ENCODE measurements at places on chromosomes 2 and 18.
A peak's percentile ranks its signal among the peaks of the same experiment; 100 is the strongest.

DNA sequence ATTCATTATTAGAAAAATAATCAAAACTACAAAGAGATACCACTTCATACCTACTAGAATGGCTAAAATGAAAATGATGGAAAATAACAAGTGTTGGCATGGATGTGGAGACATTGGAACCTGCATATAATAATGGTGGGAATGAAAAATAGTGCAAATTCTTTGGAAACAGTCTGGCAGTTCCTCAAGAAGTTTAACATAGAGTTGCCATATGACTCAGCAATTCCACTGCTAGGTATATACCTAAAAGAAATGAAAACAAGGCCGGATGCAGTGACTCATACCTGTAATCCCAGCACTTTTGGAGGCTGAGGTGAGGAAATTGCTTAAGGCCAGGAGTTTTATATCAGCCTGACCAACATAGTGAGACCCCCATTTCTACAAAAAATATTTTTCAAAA lies 41.6 kb upstream of the ACYP2 start:
- DNase-seq = no peak

DNA sequence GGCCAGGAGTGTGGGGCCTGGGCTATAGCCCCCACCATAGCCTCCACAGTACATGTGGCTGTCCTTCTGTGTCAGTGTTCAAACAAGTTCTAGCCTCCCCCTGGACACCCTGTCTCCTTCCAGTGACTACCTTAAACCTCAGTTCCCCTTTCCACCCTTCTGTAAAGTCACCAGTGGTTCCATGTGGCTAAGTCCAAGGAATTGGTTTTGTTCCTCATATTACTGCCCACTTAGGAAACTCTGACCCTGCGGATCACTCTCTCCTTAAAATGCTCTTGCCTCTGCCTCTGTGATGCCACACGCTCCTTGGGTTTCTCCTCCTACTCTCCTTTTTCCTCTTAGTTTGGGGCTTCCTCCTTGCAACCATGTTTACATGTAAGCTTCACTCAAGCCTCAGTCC lies 27.8 kb upstream of the REL start:
- no peak for DNase-seq

GRCh38 chr2:202172439-202173211 lies 65.8 kb downstream of the SUMO1 start:
- no peak for DNase-seq

DNA sequence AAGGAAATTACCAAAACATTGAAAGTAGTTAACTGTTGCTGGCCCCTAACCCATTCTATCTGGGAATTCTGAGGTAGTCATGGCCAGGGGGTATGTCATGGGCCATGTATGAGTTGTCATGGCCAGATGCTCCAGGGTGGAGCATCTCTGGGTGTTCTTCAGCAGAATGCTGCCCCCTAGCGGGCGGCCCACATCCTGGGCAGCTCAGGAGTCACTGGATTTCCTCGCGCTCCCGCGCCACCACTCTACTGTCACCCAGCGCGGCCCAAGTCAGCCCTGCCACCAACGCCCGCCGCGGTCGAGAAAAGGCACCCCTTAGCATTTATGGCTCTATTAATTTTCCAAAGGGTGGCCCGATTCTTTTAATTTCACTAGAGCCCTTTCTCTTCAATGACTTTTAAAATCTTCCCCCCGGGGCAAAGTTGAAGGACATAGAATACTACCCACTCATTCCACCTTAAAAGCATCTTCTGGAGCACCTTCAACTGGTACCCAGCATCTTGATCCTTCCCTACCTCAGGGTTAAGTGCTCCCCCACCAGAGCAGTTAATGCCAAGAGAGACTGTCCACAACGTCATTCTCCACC lies 41.6 kb downstream of the PKDCC start:
- peak; percentile 83 for DNase-seq

GRCh38 chr2:27596627-27597026 lies 13.8 kb downstream of the ZNF512 start:
- no peak for DNase-seq

GRCh38 chr18:35114305-35114704 lies 73.1 kb downstream of the MAPRE2 start:
- DNase-seq = no peak

DNA sequence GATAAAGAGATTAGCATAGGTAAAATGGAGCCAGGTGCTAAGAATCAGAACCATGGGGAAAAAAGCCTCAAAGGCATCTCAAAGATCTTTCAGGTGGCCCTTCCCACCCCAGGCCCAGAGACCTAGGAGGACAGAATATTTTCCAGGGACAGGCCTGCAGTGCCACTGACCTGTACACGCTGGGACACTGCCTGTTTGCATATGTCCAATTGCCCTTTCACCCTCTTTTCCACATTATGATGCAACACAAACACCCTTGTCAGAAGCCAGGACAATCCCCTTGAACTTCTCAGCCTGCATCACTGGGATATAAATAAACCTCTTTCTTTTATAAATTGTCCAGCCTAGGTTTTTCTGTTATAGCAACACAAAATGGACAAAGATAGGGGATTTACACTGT lies 419.1 kb downstream of the TRIB2 start:
- no peak for DNase-seq

GRCh38 chr2:68110102-68110501 lies 47.3 kb upstream of the C1D start:
- peak; percentile 16 for DNase-seq

DNA sequence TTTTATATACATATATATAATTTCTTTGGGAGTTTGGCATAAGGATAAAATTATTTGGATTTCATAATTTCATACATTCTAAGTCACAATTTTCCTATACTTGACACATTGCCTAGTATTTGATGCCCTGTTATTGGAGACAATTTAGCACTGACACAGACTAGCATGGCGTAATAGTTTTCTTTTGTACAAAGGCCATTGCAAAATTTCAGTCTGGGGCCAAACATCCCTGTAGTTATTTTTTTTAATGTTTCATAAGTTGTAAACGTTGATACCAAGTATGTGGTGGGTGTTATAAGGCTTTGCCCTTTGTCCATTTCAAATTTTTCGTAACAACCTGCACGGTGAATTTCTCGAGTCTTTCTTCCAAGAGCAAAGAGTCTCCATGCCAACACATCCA lies 95.7 kb upstream of the NRP2 start:
- DNase-seq = no peak

- no peak for DNase-seq
These were observed 66.4 kb downstream of the LINC00305 start for GRCh38 chr18:64082513-64082912.

- no peak for DNase-seq
These were observed 207.5 kb downstream of the STK39 start for GRCh38 chr2:168039881-168040280.

GRCh38 chr2:58515827-58516573 lies 274.9 kb upstream of the FANCL start:
- peak; percentile 4 for DNase-seq

DNA sequence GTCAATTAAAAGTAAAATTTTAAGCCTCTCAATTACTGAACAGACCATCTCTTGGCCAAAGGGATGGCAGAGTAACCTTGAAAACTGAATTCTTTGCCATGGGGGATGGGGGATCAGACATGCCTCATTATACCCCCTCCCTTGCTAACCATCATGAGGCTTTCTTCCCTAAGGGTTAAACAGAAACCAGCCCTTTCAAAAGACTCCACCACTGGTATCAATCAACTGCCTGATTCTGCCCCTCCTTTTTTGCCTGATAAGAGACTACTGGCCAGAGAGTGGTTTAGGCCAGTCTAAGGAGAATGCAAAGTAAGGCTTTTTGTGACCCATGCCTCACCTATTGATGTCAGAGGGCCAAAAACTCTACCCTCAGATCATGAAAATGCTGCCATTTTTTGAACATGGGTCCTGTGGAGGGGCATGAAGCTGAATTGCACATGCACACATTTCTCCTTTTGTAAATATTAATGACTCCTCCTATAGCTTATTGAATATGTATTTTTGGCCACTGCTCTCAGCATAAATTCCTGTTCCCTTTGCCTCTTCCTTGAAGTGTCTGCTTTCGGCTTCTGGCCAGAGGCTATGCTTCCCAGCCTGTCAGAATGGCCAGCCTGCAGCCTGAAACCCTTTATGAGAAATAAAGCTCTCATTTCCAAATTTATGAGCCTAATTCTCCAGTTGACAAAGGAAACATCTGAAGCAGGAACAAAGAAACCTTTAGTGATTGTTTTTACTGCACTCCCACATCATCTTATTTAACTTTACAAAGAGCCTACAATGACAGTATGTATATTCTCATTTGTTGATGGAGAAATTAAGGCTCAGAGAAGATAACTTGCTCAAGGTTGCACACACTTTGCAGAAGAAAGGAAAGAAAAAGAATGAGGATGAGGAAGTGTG lies 270.7 kb upstream of the CELF4 start:
- no peak for DNase-seq

DNA sequence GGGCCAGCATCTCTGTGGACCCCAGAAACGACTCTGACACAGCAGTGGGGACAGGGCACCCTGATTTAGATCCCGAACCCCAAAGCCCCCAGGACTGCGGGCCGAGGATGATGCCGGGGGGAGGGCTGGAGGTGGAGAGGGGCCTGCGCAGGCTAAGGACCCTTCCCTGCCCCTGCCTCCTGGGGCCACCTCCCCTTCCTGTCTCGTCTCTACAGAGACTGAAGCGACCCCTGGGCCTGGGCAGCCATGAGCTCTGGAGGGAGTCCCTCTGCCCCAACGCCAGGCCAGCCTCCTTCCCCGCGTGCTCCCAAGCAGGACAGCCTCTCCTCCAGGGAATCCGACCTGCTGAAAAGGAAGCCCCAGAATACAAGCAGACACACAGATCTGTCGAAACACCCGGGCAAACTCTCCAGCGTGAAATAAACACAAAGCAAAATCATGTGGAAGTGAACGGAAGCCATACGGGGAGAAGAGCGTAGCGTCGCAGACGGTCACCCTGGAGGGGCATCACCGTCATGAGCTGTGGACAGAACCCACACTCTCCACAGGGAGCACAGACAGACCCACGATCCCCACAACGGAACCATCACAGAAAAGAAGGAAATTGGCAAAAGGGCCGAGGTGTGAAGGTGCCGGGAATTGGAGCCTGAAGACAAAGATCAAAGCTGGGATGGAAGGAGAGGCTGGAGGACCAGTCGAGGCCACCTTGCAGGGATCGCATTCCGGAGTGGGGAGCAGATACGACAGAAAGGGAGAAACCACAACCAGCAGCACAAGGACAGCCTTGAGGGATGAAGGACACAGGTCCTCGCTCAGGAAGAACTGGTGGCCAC lies 51.0 kb upstream of the CTDP1 start:
- no peak for DNase-seq

- no peak for DNase-seq
These were observed 38.6 kb upstream of the ASAP2 start for GRCh38 chr2:9167718-9168657.

DNA sequence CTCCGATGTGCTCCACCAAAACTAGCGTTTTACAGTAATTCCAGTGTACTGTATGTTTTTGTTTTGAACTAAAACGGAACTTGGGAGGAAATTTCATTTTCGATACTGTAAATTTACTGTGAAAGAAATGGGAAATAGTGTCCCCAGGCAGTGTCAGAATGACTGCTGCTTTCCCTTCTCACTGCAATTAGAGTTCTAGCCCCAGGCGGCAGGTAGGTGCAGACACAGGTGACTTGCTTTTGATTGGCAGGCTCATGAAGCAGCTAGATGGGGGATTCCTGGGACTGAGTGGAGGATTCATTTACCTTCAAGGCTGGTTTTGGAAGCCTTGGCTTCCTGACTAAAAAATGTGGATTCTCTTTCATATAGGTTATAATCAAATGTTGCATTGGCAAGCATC lies 27.0 kb downstream of the RPRM start:
- DNase-seq = no peak

DNA sequence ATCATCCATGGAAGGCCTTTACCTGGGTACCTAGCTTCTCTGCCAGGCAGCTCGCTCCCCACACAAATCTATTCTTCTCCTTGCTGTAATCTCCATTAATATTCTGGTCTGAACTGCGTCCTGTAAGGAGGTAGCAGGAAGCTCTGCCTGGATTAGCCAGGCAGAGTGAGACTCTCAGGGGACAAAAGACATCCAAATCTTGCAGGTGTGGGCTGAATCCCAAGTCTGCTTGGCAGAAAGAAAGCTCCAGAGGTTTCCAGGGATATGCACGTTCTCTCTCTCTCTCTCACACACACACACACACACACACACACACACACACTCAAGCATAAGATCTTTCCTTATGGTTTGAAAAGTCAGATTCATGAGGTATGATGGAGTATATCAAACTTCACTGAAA lies 66.5 kb downstream of the THNSL2 start:
- no peak for DNase-seq

DNA sequence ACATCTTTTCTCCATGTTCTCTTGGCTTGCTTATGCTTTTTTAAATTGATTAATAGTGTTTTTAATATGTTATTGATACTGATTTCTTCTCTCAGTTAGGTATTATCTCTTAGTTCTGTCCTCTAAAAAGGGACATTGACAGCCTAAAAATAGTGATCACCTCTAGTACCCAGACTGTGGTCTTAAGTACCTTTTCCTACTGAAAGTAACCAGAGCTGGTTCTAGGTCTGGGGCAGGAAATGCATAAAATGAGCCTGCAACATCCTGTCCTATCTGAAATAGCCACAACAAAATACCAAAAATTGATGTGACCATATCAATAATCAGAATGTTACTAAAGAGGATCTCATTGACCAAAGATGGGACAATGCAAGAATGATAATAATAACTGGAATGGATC lies 113.3 kb downstream of the DNAH6 start:
- no peak for DNase-seq
